NCI-H1694 (cell line): ENCODE measurements at places on chromosomes 7 and 10.
A peak's percentile ranks its signal among the peaks of the same experiment; 100 is the strongest.

- no peak for DNase-seq
Observed at GRCh38 chr7:130490311-130490791, 1.5 kb upstream of the MEST start.

DNA sequence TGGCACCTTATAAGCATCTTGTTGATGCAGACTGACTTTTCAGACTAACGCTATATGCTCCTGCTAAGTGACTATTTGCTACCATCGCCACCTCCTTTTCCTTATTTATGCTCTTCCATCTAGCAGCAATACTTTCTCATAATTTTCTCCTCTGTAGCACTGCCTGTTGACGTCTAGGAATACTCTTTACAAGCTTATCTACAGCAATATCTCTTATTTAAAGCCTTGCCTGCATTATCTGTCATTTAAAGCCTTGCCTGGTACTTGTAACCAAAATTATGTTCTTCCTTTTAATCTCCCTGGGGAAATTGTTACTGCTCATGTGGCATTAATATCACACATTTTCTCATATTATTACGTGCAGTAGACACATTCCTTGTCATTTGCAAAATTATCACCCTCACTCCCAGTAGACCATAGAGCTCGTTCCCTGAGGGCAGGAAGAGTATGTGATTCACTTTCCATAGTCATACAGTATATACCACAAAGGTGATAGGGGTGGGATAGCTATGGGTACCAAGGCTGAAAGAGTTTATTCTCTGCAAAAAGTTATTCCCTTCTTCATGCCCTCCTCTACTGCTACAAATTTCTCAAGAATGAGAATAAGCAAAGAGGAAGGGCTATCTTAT, 359.7 kb upstream of the PCDH15 start:
- no peak for DNase-seq

GRCh38 chr7:31066516-31067130, 14.5 kb downstream of the ADCYAP1R1 start:
- peak; percentile 41 for DNase-seq

DNA sequence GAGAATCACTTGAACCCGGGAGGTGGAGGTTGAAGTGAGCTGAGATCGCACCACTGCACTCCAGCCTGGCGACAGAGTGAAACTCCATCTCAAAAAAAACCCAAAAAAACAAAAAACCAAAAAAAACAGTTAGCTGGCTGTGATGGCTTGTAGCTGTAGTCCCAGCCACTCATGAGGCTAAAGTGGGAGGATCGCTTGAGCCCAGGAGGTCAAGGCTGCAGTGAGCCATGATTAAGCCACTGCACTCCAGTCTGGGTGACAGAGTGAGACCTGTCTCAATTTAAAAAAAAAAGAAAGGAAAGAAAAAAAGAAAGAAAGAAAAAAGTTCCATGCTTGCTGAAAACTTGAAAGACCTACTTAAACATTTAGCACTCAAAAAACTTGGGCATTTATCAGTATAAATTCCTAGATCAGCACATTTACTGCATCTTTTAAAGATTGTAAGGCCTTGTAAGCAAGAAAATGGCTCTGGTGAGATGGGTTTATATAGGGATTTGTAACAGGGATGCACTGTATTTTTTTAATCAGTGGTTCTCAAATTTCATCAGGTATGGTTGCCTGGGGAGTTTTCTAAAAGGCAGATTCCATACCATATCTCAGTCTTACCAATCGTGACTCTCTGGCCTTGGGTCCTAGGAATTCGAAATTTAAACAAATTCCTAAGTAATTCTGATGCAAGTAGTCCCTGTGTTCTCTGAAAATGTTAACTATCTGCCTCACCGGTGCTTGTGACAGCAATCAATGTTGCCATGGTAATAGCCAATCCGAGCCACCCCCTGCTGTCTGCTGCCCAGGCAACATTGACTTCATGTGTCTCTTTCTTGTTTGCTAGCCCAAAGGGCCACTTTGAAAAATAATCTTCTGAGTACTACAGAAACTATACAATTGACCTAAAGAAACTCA, 11.5 kb upstream of the NT5C2 start:
- no peak for DNase-seq

DNA sequence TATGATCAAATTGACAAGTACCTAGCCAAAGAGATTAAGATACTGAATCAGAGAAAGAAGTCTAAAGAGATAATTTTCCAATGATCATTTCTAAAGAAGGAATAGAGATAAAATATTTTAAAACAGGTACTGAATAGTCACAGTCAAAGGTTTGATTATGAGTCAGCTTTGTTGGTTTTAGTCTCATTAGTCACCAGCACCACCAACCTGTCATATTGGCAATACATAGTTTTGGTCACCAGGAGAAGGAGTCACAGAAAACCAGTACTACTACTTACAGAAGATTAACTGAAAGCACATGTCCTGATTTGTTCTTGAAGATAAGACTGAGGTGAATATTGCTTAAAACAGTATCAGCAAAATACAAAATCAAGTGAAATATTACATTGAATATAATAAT, 34.6 kb downstream of the ZEB1 start:
- DNase-seq = no peak

DNA sequence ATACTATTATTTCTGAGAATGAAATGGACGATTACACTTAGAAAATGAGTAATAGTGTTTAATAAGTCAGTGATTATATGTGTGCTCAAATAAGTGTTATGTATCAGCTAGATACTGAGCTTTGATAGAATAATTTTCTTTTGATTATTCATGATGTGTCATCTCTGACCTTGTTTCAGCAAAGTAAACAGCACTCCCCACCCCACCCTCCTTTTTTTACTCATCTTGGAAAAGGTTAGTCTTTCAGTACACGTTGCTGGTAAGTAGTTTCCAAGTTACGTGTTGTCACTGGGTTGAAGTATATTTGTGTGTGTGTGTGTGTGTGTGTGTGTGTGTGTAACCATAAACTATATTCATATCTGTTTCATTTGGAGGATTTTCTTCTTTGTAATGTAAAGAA, 84.1 kb downstream of the GNAI1 start:
- DNase-seq = no peak

- no peak for DNase-seq
Observed at GRCh38 chr7:45622058-45622457, 47.9 kb downstream of the ADCY1 start.

DNA sequence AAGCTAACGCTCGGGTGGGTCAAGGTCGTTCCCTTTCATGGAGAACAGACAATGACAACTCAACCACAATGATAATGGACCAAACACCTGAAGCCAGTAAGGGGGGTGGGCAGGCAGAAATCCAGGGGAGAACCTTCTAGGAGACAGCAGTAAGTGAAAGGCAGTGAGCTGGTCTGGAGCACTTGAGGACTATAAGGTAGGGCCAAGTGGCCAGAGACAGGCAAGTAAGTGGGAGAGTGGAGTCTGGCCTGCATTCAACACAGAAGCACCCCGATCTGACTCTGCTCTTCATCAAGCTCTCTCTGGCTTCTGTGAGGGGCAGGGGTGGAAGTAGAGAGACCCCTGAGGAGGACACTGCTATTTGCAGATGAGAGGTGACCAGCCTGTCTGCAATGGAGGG, 7.7 kb upstream of the IKZF1 start:
- no peak for DNase-seq

DNA sequence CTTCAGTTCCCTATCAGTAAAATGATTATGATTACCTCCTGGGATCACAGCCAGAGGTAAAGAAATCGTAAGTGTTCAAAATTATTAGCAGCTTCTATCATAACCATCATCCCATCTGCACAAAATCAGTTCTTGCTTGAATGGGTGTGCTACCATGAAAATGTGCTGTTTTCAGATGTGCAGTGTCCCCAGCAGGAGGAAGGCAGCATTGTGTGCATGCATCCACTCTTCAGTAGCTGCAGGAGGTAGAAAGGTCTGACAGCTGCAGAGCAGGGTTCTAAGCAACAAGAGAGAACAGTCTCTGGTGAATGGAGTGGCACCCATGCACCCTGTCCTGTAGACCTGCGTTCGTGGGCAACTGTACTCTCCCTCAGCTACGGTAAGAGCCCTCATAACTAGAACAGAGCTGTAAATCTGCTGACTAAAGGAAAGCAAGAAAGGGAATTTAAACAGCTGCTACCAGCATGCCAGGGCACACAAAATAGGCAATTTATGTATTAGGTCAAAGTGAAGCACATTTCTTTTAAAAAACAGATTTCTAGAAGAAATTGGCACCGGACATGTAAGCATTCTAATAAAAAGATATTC, 21.2 kb downstream of the VSTM2A start:
- no peak for DNase-seq

DNA sequence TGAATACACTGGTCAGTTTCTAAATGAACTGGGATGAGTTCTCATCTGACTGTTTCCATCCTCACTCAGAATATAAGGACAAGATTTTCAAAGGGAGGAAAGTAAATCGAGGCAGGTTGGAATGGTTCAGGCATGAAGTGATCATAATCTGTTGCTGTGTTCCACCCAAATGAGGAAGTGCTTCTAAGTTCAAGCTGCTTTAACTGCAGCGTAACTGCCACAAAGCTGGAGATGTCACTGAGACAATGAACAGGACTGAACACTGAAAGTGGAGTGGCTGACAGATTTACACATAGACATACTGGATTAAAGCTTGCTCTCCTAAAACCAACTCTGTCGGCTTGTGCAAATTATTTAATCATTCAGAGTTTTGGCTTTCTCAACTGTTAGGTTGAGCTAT, 66.6 kb downstream of the GPR37 start:
- DNase-seq = no peak

DNA sequence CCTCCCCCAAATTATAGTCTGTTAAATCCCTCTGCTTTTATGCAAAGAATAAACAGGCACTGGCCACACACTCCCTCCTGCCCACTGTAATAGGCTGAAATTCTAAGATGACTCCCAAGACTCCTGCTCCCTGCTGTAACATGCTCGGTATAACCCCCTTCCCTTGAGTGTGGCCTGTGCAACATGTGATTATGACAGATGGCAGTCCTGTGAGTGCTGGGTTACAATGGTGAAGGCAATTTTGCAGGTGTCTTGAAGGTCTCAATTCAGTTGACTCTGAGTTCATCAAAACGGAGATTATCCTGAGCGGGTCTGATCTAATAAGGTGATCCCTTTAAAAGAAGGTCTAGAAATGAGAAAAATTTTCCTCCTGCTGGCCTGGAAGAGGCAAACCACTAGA, 55.9 kb downstream of the CREB3L2 start:
- DNase-seq = no peak

DNA sequence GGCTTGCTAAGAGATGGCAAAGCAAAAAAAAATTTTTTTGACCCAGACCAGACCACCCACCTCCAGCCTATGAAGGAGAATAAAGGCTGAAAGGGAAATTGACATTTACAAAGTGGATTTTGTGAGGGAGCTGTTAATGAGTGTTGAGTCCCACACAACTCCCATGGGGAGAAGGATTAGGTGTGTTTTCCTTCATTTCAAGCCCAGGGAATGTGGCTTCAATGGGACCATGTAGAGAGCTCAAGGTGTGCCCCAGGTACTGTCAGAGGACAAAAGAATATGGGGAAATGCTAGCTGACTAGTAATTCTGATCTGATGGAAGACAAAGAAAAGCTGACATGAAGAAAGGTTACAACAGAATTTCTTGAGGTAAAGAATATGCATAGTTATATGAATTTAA, 48.8 kb upstream of the COL1A2 start:
- DNase-seq = no peak

DNA sequence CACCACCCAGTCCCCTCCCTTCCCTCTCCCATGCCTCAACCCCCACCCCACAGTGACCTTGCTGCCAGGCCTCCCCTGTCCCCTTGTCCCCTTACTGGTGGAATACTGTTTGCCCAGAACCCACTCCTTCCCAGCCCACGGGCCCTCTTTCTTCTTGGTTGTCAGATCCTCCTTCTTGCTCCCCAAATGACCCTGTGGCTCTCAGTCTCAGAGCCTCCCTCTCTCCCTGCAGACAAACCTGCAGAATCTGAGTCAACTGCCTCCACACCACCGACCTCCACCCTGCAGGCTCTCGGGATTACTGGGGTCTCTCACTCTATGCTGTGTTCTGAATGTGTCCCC, 47.5 kb downstream of the HSPA12A start:
- DNase-seq = no peak

- DNase-seq = no peak
Observed at GRCh38 chr7:65308300-65308678, 65.4 kb upstream of the ZNF92 start.

GRCh38 chr10:31136930-31137885, 105.5 kb upstream of the ZNF438 start:
- no peak for DNase-seq

- no peak for DNase-seq
Observed at GRCh38 chr10:59708816-59709394, 745 bp downstream of the SLC16A9 start.

DNA sequence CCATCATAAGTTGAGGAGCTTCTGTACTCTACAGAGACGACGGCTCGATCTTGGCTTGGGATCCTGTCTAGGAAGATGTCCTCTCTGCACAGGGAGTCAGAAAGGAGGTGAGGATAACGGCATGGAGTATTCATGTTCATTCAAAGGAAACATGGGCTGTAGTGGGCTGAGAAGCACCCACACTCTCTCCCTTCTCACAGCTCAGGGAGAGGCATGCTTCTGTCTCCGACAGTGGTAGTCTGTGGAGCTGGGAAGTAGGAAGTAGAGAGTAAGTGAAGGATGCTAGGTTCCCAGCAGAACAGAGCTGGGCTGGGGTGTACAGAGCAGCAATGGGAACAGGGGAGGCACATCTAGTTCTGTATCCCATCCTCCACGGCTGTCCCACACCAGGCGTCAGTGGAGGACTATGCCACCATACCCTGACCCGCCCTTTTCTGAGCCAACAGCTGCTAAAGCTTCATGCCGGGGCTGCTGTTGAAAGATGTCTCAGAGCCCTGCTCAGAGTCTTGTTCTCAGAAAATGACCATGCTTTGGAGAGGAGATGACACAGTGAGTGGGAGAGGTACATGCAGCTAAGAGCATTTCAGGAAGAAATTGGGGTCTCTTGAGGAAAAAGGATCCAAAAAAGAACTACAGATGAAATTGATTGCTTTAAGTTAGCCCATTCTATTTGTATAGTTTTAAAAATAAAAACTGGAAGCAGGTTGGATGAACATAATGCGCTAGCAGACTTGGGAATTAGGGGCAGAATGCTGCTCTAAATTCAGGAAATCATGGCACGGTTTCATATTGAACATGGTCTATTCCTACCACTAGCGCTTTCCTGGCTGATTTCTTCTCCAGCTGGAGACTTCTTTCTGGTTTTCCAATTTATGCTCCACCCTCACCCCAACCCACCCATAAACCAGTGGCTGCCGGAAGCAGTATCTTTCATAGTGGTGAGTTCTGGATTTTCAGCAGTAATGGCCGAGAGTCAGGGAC, 138.6 kb downstream of the CHN2 start:
- no peak for DNase-seq

DNA sequence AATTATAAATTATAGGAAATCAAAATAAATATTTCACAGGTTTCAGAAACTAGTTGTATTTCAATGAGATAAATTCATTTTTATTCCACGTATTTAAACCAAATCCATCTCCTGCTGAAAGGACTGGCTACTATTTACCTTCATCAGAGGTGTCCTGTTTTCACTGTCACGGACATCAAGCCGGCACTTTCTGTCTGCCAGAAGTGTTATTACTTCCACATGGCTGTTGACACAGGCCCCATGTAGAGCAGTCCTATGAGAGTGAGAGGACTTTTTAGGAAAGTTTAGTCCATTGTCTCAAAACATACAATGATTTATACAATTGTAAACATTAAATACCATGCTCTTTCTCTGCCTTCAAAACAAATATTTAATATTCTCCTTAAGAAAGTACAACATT, 100.4 kb upstream of the ACBD5 start:
- no peak for DNase-seq
